ENCODE measurements at places on chromosomes 3 and 15. TPM values are rescaled to one million over a fixed set of nuclear protein-coding genes. Genes with fewer than 3 reads are reported as not detected.

The SMC4 gene
- 123 TPM for polyA plus RNA-seq

The FOXL2NB gene
- 3.2 TPM for polyA plus RNA-seq

The ISLR2 gene
- polyA plus RNA-seq = 0.25 TPM

The FMN1 gene
- 0.45 TPM for polyA plus RNA-seq

The CYP8B1 gene
- polyA plus RNA-seq = not detected

The FAM227B gene
- 1.9 TPM for polyA plus RNA-seq

Data from A549 (cell line).